Ovary (tissue), 10 donors: ENCODE measurements at places on chromosomes 7 and 10. TPM values are rescaled to one million over a fixed set of nuclear protein-coding genes. Genes with fewer than 3 reads are reported as not detected.

DNA sequence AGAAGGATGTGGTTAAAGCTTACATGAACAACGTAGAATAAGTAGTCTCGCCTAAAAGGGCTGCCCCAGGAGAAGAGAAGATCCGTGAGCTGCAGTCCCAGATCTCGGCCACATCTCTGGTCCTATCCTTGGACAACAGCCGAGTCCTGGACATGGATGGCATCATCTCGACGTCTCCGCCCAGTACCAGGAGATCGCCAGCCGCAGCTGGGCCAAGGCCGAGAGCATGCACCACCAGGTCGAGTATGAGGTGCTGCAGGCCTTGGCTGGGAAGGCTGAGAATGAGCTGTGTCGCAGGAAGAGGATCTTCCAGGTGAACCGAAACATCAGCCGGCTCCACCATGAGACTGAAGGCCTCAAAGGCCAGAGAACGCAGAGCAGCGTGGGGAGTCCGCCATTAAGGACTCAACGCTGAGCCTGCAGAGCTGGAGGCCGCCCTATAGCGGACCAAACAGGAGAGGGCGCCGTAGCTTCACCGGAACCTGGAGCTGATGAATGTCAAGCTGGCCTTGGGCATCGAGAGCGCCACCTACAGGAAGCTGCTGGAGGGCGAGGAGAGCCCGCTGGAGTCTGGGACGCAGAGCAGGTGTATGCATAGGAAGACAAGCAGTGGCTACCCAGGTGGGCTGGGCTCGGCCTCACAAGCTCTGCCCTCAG lies 22.2 kb downstream of the LIPK start:
- no peak for DNase-seq

- no peak for DNase-seq
Measured at GRCh38 chr10:117162093-117163060, 24.3 kb upstream of the VAX1 start.

DNA sequence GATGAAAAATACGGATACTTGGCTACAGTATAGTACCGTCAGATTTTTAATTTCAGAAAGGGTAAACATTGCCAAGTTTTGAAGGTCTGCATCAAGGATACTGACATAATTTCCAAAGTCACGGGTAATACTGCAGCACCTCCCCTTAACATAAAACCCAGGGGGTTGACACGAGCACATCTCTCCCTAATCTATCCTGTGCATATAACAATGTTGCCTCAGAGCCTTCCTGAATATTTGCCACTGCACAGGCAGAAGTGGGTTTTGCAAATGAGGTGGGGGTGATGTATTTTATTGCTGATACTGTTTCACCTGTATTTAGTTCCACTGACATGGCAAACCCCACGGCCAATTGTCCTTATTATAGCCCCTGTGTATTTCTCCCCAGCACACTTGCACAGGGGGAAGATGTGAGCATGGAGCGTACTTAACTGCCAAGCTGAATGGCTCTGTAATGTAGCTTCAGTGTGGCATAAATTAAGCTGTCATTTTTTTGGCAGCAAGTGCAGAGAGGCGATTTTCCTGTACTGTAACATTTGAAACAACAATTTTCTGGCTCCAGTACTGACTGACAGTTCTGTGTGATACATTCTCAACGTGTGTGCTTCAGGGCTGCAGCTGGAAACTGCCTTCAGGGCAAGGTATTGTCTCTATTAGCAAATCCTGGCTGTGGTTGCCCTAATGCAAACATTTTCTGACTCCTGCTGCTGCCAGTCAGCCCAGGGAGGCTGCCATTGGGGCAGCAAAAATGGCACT lies 299.6 kb upstream of the SP4 start:
- no peak for DNase-seq

DNA sequence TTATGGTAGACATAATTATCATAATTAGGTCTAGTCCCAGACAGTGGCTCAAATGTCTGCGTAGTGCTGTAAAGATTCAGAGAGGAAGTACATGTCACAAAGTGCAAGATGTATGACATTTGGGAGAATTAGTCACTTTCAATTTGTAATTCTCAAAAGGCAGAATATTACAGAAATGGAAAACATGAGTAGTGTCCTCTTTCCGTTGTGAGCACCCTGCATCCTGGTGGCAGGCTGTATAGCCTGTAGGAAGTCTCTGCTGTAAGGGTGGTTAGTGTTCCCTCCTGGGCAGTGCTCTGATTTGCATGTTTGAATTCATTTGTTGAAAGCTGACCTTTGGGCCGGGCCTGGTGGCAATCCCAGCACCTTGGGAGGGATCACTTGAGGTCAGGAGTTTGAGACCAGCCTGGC lies 17.0 kb downstream of the CDK14 start:
- DNase-seq, result no peak

- DNase-seq, result no peak
Measured at GRCh38 chr7:16063221-16063620, 358.1 kb downstream of the CRPPA start.

GRCh38 chr7:12110425-12110824 lies 100.7 kb upstream of the TMEM106B start:
- no peak for DNase-seq

GRCh38 chr10:12876266-12876665 lies 125.2 kb downstream of the CCDC3 start:
- DNase-seq, result no peak

DNA sequence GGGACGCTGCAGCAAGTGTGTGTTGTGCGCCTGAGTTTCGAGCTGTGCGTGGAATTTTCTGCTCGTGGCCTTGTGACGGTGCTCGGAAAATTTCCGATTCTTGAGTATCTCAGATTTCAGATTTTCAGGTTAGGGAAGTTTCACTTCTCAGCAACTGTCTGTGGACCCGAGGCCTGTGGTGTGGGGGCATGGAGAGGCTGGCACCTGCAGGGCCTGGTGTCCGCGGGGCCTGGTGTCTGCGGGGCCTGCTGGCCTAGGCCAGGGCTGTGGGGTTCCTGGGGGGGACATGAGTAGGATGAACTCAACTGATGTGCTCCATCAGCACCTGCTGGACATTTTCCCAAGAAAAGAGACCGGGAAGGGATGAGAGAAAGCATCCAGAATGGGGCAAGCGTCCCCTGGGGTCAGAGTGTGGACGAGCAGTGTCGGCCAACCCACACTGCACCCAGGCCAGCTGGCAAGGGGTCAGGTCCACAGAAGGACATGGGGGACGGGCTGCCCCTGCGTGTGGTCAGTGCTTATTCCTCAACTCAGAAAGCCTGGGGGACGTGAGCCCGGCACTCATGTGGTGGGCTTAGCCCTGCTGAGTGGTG lies 31.3 kb upstream of the SHH start:
- no peak for DNase-seq

- DNase-seq, result no peak
Measured at GRCh38 chr10:46268076-46268881, 18.5 kb upstream of the ANTXRL start.

DNA sequence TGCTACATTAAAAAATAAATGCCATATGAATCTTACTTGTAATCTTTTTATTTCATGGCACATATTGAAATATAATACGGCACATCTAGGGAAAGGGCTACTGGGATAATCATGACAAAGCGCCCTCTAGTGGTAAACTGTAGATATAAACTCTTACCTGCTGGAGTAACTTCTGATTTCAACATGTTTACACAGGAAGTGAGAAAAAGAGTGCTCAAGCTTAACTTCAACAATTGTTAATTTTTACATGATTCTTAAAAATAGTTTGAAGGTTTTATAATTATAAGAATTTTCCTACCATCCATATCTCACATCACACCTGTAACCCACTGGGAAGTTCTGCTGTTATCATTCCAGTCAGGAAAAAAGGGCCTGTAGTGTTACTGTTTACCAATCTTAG lies 2.0 kb upstream of the HEPACAM2 start:
- no peak for DNase-seq

DNA sequence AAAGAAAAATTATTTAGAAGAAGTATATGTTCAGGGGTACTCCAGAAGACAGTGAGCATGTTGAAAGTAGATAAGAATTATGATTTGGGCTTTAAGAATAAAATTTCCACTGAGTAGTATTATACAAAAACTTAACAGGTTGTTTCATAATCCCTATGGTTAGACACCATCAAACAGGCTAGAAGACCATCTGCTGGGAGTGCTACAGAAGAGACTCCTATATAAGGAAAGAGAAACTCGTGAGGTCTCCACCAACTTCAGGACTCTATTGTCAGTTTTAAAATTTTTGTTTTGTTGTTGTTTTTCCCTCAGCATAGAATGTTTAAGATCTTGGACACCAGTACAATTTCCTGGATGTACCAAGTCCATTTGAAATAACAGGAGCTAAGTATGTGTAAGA lies 13.1 kb downstream of the DNAJC1 start:
- no peak for DNase-seq

DNA sequence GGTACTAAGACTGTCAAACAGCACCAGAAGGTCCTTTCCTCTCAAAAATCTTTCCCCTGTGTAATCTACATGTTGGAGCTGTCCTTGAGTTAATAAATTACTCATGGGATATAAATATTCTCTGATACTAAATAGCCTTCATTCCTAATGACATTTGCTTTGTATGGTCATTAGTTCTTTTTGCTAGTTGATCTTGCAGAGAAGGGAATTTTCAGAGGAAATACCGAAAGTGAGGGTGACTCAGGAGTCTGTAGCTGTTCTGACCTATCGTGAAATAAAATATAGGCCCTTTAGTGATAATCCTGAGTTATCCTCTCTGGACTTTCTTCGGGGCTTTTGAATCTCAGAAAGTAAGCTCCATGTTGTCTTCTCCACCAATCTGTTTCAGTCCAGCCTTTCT lies 19.4 kb upstream of the CLDN12 start:
- DNase-seq, result no peak

DNA sequence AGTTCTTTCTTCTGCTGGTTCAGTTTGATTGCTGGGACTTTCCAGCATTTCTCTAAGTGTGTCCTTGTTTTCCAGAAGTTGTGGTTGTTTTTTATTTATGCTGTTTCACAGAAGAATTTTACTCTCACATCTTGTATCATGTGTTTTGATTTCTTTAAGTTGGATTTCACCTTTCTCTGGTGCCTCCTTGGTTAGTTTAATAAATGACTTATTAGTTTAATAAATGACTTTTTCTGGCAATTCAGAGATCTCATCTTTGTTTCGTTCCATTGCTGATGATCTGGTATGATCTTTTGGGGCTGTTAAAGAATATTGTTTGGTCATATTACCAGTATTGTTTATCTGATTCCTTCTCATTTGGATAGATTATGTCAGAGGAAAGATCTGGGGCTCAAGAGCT lies 59.8 kb upstream of the CYP2C9 start:
- no peak for DNase-seq

GRCh38 chr10:103038570-103038969 lies 120.5 kb downstream of the CNNM2 start:
- no peak for DNase-seq

DNA sequence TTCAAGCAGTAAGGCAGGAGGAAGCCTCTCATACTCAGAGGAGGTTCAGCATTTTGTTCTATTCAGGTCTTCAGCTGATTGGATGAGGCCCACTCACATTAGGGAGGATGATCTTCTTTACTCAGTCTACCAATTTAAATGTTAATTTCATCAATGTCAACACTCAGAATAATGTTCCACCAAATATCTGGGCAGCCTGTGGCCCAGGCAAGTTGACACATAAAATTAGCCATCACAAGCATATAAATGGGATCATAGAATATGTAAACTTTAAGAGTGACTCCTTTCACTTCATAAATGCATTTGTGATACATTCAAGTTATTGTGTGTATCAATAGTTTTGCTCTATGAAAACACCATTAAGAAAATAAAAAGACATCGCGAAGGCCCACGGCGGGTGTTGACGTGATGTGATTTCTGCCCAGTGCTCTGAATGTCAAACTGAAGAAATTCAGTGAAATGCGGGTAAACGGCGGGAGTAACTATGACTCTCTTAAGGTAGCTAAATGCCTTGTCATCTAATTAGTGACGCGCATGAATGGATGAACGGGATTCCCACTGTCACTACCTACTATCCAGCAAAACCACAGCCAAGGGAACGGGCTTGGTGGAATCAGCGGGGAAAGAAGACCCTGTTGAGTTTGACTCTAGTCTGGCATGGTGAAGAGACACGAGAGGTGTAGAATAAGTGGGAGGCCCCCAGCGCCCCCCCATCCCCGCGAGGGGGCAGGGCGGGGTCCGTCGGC lies 536.1 kb upstream of the AUTS2 start:
- no peak for DNase-seq

DNA sequence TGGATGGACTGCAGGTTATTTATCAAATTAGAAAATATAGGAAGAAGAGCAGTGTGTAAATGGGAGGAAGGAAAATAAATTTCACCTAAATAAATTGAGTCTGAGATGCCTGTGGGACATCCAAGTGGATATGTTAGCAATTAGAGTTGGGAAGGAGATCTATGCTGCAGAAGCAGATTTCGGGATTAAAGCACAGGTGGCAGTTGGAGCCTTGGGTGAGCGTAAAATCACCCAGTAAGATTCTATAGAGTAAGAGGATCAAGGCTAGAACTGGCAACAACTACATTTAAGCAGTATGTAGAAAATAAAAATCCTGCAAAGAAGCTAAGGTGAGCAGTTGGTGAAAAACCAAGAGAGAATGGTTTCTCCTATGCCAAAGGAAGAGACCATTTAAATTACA lies 8.4 kb downstream of the TRIM4 start:
- no peak for DNase-seq

- DNase-seq, result no peak
Measured at GRCh38 chr7:124857672-124858235, 71.9 kb downstream of the POT1 start.

DGKI gene
- total RNA-seq, result 0.11 TPM

YAE1 gene
- 21.0 TPM for total RNA-seq

TMEM270 gene
- total RNA-seq, result not detected

SFXN4 gene
- total RNA-seq, result 18.3 TPM

TBL2 gene
- 40.7 TPM for total RNA-seq

SFXN2 gene
- 20.3 TPM for total RNA-seq

ZNF488 gene
- 0.20 TPM for total RNA-seq

ZC3HAV1L gene
- total RNA-seq, result 35.6 TPM
